Kasumi-1 (cell line): ENCODE measurements at places on chromosomes 2 and 18.

DNA sequence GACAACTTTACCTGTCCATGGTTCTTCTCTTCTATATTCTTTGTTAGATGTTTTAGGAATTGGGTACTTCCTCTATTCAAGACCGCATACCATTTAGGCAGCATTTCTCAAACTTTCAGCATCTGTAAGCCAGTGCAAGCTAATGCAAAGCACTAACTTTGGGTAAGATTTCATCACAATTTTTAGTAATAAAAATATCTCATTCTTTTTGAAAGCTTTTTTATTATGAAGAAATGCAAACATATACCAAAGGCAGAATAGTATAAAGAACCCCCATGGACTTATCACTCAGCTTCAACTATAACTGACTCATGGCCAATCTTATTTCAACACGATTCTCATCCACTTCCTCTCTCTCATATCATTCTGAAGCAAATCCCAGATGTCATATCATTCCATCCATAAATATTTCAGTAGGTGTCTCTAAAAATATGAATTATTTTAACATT lies 32.9 kb downstream of the INO80C start:
- DNase-seq, result peak; percentile 75

- DNase-seq, result no peak
Measured at GRCh38 chr18:58898010-58898799, 33.5 kb downstream of the ZNF532 start.

- DNase-seq, result no peak
Measured at GRCh38 chr2:25494616-25495015, 152.9 kb upstream of the DNMT3A start.

DNA sequence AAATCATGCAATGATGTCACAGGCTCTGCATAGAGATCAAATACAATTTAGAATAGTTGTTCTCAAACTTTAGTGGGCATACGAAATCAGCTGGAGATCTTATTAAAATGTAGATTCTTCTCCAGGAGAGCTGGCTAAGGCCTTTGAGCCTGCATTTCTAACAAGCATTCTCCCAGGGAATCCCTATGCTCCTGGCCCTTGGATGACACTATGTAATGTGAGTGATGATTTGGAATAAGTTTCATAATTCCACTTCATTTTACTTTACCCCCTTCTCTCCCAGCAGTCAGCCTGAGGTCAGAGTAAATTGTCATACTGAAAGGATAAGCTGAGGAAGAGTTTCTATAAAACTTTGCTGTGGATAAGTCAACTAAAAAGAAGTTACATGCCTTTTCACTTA lies 189.1 kb downstream of the UBE2E3 start:
- no peak for DNase-seq
